ENCODE measurements at places on chromosomes 12 and 14.

DNA sequence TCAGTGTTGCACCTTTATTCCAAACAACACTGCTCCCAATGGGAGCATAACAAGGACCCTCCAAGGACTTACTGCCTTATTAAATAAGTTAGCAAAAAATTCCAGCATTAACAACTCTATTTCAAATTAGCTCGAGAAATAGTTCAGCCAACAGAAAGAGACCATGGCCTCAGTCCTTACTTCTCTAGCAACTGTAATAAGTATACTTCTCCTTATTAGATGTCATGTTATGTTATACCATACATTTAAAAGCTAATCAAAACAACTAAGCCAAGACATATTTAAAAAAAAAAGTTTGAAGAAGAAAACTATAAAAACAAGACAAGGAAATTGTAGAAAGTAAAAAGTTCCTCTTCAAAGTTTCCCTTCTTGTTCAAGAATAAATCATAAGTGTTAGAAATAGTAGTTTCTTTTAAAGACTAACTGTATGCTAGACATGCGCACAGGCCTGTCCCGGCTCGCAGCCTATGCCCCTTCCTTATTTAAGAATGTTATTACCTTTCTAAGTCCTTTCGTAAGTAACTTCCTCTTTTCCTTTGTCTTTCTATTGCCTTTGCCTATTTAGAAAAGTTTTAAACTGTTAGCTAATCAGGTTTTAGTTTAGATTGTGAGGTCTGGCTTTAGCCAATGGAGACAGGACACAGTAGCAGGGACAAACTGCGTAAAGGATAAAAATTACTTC lies 68.6 kb downstream of the RESF1 start:
- DNase-seq = peak; percentile 34

- no peak for DNase-seq
Measured at GRCh38 chr12:23659131-23659530, 290.3 kb downstream of the SOX5 start.

DNA sequence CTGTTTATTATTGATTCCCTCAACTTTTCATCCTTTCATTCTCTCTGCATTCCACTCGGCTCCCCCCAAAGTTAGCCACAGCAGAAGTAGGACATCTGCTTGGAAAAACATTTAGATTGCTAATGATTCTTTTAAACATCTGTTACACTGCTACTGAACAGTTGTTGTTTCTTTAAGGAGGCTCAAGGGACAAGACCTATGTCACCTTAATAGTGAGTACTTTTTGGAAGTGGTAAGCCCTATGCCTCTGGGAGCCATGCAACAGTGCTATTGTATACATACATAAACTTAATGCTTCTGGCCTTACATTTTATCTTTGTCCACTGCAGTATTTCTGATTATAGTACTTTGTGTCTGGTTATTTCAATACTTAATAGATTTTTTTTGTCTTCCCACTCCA lies 628.2 kb upstream of the FOXG1 start:
- no peak for DNase-seq

DNA sequence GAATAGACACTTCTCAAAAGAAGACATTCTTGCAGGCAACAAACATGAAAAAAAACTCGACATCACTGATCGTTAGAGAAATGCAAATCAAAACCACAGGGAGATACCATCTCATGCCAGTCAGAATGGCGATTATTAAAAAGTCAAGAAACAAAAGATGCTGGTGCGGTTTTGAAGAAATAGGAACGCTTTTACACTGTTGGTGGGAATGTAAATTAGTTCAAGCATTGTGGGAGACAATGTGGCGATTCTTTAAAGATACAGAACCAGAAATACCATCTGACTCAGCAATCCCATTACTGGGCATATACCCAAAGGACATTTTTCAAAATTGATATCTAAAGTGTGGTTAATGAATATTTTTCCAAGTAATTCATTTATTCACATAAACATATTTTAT lies 39.6 kb upstream of the LIN7A start:
- DNase-seq = no peak

DNA sequence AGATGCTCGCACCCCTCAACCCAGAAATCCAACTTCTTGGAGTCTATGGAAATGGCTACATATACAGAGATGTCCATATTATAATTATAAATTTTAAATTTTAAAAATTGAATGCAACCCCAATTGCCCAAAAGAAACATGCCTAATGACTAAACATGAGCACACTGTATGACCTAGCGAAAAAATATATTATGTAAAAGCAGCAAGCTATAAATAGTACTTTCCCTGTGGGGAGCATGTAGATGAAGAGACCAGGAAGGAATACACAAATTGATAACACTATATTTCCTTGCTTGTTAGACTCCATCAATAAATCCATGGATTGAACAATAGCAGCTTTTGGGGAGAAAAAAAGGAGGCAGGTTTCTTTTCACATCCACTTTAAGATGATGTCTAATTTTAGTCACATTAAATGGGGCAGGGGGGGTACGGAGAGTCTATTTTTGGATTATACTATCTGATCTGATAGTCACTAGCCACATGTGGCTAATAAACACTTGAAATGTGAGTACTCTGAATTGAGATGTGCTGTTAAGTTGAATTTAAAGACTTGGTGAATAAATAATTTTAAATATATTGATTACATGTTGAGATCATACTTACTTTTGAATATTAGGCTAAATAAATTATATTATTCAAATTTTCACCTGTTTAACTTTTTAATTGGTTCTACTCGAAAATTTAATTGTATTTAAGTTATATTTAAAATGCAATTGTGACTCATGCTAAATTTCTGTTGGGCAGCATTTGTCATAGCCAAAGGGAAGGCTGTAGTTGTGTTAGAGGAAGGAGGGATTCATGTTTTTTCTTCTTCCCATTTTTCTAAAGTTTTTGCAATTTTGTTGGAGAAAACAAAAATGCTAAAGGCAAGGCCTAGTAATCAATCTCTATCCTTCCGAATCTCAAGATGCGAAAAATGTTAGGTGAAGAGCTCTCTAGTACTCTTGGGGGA lies 17.5 kb downstream of the MAX start:
- DNase-seq = no peak

- no peak for DNase-seq
Measured at GRCh38 chr12:41920355-41920754, 224.3 kb downstream of the GXYLT1 start.

GRCh38 chr12:93403988-93404803 lies 26.5 kb downstream of the NUDT4 start:
- no peak for DNase-seq

DNA sequence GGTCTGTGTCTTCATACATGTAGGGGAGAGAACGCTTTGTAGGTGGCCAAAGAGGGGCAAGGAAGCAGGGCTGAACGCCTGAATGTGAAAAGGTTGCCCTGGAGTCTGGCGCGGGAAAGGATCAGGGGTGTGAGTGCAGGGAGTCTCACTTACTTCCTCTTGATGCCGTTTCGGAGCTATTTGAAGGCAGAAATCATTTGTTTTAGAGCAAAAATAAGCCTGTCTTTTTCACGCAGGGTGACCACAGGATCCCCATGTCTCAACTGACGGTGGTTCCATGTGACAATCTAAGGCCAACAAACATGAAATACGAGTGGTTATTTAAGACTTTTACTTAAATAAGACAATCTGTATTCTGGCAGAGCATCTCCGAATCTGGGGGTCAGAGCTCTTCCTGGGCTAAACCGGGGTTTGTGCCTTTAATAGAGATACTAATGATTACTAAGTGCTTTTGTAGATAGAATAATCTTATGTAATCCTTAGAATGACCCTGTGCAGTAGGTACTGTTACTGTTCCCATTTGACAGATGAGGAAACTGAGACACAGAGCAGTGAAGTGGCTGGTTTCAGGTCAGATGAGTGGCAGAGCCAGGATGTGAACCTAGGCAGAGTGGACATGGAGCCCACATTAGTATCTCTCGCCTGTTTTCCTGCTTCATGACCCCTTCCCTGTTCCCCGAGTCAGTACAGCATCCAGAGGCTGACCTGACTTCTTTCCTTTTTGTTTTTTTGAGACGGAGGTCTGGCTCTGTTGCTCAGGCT lies 1.9 kb downstream of the BRI3BP start:
- no peak for DNase-seq

GRCh38 chr14:76123426-76124225 lies 28.1 kb upstream of the GPATCH2L start:
- no peak for DNase-seq

- DNase-seq = no peak
Measured at GRCh38 chr14:61362072-61362750, 40.8 kb downstream of the PRKCH start.

DNA sequence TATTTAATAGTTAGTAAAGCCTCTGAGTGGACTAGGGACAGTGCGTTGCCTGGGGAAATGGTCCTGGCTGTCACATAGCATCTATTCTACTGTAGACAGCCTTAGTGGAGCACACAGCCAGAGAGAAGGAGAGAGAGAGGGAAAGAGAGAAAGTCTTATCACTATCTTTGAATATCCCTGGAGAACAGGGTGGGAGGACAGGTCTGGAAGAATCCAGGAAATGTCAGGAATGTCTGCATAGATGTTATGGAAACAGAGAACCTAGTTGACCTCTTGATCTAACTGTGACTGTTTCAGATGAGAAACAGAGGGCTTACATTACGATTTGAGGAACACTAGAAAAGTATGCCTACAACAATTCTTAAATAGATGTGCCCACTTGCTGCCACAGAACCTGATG lies 92.8 kb downstream of the SLC15A5 start:
- DNase-seq = no peak

- DNase-seq = no peak
Measured at GRCh38 chr12:42235426-42235825, 2.6 kb downstream of the YAF2 start.

DNA sequence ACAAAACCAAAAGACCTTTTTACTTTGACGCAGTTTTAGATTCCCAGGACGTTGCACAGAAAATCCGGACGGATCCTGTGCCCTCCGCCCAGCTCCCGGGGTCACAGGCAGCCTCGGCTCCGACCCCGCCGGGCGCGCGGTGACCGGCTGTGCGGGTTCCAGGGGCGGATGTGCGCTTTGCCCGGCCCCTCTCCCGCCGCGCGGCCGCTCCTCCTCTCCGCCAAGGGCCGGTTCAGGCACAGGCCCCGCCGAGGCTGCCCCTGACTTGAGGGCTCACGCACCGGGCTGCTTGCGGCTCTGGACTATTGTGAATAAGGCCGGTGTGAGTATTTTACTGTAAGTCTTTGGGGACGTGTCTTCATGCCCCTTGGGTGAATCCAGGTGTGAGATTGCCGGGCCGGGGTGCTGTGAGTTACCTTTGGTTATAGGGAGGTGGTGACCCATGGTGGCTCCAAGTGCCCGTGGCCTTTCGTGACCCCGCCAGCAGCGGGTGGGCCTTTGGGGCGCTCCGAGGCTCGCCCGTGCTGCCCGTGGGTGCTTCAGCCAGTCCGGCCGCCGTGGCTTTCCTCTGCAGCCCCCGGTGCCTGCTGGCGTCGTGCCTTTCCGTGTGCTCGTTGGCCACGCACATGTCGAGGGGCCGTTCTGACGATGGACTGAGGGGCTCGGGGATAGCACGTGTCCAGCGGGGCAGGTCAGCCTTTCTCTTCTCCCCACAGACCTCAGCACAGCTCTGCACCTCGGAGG lies 45.9 kb downstream of the NOC4L start:
- no peak for DNase-seq

GRCh38 chr14:60241091-60241490 lies 7.9 kb upstream of the PPM1A start:
- DNase-seq = no peak

GRCh38 chr14:103846097-103846496 lies 1.3 kb downstream of the PPP1R13B start:
- DNase-seq = no peak

- DNase-seq = no peak
Measured at GRCh38 chr14:22500954-22501726, 87.9 kb downstream of the DAD1 start.

DNA sequence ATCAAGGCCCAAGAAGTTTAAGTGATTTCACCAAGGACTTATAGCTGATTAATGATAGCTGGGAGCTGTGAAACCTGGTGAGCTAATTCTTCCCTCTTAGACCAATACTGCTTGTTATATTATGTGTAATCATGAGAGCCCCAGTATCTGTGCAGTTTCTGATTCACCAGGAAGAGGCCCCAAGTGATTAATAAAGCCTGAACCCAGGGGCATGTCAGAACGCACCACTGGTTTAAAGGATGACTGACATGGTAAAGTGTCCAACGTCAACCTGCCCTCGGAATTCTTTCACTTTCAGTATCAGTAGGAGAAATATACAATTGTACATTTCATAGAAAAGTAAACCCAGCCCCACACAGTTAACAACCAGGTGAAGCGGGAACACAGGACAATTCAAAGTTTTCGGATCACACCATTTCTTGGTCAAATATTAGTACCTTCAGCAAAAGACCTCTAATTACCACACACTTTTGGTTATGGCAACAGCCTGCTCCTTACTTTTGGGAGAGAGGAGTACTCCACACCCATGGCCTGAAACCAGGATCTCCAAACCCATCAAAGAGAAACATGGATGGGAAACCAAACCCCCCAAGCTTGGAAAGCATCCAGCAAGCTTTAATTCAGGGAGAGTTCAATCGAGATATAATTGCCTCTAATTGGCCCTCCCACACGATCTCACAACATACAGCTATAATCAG lies 28.5 kb downstream of the TMCC3 start:
- DNase-seq = peak; percentile 25

- DNase-seq = peak; percentile 54
Measured at GRCh38 chr14:93033983-93034670, 81.6 kb downstream of the ITPK1 start.

GRCh38 chr14:29410581-29410980 lies 517.1 kb downstream of the PRKD1 start:
- DNase-seq = no peak

GRCh38 chr12:39905152-39905551 lies 200.7 kb downstream of the SLC2A13 start:
- no peak for DNase-seq

- DNase-seq = no peak
Measured at GRCh38 chr12:127245009-127245408, 1022.0 kb upstream of the TMEM132C start.

- DNase-seq = no peak
Measured at GRCh38 chr12:4892418-4892817, 17.3 kb upstream of the KCNA1 start.

DNA sequence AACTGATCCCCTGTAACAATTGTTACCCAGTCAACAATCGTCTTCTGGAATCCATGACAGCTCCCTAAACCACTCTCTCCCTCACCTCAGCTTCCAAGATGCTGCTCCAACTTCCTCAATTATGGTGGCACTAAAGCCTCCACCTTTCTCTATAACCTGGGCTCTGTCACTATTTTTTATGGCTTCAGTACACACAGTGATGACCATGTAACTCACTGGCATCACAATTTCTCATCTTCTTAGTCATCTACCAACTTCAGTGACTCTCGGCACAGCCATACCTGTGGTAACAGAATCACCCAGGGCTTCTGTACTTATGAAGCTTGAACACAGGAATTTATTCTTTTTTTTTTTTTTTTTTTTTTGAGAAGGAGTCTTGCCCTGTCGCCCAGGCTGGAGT lies 32.0 kb upstream of the NPAS3 start:
- DNase-seq = no peak

DNA sequence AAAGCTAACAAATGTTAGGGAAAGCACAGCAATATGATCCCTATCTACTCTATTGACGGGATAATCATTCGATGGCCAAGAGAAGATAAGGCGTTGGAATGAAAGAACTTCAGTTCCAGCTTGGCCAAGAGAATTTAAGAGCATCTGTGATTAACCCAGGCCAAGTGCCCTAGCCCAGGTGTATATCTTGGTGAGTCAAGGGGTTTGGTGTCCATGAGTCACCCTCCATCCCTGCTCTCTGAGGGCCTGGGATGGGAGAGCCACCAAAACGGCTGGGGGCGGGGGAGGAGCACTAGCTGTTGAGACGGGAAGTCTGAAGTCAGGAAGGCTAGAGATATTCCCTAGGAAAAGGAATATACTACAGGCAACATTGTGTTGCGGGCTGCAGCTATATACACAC lies 13.0 kb downstream of the TBPL2 start:
- DNase-seq = no peak

- DNase-seq = no peak
Measured at GRCh38 chr14:57512220-57512619, 18.6 kb upstream of the CCDC198 start.

Data from CD4-positive, alpha-beta T cell treated with Interleukin-15 for 1 hour (primary cell).